ENCODE measurements at places on chromosomes 5 and 9.

DNA sequence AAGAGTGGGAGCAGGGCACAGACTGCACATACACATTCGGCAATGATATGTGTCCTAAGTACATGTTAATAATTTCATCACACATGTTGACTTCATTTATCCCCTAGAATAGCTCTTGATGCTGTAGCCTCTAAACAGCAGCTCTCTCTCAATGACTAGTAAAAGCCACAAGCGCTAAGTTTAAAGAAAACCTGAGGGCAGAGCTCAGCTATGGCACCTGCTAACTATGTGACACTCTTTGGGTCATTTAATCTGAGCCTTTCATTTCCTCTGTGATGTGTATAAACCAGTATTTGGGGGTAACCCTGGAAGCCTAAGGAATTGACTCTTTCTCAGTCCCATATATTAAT is 140.6 kb upstream of the MOCS2 start:
- DNase-seq = no peak

GRCh38 chr9:37406603-37407401 is 15.7 kb upstream of the GRHPR start:
- DNase-seq = no peak

DNA sequence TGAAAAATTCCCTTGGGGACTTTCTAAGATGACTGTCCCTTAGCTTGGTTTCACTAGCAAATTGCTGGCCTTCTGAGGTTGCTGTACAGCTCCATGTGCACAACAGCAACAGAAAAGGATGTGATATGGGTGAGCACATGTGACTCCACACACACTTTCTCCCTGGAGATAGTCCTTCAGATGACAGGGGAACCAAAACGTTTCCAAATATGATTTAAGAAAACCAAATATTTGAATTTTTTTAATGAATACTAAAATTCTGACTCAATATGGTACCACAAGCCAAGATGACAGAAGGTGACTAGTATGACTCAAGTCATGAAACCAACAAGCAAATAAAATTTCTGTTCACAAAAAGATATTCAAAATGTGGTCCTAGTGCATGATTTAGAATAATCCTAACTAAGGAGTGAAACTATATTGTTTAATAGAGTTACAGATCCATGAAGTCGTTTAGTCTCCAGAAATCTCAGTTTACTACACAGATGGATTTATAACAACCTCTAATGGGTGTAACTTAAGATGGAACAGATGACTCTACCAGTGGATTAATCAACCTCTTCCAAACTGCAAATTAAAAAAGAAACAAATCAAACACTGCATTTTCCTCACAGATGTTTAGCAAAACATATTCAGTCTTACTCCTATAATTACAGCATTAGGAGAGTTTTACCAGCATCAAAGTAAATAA is 144.8 kb upstream of the PIK3R1 start:
- DNase-seq = no peak

- no peak for DNase-seq
These were observed 179.2 kb downstream of the HSD17B3 start for GRCh38 chr9:96122751-96123150.

GRCh38 chr9:126569036-126569435 is 44.7 kb upstream of the LMX1B start:
- no peak for DNase-seq

DNA sequence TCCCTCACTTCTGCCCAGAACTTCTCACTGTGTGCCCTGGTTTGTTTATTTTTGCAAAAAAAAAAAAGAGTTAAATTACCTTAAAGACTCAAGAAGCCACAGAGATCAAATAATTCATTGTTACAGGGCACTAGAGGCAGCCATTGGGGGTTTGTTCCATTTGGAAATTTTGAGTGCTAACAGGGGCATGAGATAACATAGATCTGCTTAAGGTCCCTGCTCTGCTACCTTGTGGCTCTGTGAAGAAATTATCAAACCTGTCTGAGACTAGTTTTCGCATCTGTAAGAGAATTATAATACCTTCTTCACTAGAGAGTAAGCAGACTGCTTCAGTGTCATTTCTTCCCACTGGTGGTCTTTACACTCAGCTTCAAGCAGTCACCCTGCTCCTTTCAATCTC is 394 bp downstream of the TLR4 start:
- no peak for DNase-seq

- no peak for DNase-seq
These were observed 73.0 kb downstream of the C9orf85 start for GRCh38 chr9:71984403-71984802.

DNA sequence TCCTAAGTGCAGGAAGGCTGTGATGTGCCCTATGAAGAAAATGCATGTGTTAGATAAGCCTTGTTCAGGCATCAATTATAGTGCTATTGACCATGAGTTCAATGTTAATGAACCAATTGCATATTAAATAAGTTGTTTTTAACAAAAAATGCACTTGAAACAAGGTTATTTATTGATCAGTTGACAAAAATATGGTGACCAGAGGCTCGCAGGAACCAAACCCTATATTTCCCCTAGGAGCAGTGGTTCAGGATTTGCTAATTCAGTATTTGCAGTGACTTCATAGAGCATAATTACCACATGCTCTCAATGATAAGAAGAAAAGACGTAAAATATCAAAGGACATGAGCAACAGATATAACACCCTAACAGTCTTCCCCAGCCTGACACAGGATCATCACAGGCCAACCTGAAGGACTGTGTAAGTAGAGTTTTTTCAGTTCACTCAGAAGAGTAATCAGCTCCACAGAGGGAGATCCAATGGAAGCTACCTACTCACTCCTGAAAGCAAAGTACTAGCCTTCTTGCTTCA is 92.3 kb downstream of the SEMA5A start:
- no peak for DNase-seq

- DNase-seq = no peak
These were observed 5.9 kb downstream of the FBN2 start for GRCh38 chr5:128532127-128532526.

DNA sequence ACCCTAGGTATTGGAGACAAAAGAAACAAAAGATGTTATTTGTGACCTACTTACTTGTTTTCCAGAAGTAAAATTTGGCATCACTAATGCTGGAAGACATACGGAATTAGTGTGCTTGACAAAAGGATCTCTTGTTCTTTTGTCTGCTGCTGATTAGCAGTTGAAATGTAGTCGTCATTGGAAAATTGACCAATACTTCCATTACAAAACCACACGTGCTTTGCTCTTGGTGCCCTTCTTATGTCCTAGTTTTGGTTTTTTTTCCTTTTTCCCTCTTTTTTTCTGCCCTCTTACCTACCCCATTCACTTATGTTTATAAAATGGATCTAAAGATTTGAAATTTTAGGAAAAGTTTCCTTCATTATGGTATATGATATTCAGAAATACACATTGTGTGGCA is 197.4 kb downstream of the FER start:
- DNase-seq = no peak

- no peak for DNase-seq
These were observed 4.5 kb upstream of the PALM2AKAP2 start for GRCh38 chr9:109775516-109775915.

DNA sequence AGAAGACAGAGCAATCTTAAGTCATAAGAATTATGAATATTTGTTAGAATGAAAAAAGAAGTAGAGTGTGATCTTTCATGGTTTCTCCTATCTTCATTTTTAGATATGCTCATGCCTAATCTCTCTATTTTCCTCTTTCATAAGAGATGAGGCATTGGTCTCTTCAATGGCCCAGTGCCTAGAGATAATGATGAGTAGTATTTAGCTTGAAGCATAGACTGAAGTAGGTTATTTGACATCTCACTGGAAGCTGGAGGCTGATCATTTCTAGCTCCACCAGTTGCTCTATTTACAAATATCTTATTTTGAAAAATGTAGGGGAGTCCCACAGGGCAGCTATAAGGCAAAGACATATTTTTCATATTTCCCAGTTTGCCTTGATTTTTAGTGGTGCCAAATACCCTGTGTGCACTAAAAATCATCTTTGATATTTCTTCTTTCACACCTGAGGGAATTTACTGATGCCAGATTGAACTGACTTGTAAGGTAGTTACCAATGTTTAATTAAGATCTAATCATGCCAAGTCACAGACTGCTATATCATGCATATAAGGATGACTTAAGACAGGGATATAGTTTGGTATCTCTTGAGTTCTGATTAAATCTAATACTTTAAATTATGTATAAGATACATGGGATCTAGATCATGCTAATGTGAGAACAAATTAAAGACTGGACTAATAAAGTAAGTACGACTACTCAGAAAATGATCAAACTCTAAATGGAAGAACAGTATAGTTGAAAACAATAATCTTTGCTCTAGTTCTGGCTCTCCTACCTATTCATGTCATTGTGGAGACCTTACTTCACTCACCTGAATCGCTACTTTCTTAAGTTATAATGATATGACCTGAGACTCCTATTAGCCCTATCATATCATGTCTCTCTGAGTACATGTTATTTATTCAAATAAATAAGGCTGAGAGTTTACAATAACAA is 108.2 kb upstream of the IFNE start:
- DNase-seq = no peak

GRCh38 chr5:12269164-12269563 is 364.9 kb upstream of the CTNND2 start:
- DNase-seq = no peak

GRCh38 chr5:144352330-144352729 is 181.7 kb downstream of the KCTD16 start:
- DNase-seq = no peak

DNA sequence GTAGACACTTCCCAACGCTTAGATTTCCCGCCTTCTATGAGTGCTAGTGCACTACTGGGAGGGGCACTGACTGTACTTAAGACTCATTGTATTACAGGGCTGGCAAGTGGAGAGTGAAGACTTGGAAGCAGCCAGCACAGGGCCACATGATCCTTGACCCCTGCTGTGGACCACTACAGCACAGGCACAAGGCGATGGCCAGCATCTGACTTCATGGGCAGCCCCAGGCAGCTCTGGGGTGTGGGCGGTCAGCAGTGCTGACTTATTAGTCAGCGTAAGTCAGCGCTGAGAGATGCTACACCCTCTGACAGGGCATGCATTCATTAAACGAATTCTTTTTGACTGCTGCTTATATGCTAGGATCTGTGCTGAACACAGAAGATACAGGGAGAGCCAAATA is 9.3 kb downstream of the SLC46A2 start:
- DNase-seq = no peak

DNA sequence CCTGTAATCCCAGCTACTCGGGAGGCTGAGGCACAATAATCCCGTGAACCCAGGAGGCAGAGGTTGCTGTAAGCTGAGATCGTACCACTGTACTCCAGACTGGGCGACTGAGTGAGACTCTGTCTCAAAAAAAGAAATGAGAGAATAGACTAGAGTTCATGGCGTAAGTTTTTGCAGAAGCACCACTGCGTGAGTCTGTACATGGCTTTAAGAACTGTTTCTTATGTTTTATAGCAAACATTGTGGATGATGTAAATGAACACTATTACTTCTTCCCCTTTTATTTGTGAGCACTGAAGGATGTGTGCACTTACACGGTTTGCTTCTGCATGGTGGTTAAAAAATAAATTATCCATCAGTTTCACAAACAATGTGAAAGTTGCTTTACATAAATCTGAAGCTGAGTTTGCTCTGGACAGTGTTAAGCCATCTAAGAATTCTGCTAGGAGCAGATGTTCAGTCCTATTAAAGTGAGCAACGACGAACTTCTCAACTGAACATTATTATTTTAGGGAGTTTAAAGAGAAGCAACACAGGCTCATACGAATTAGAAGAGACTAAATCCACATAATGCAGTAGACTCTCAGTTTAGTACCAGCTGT is 52.5 kb downstream of the ZFAND5 start:
- no peak for DNase-seq

GRCh38 chr9:73182928-73183327 is 31.3 kb downstream of the ANXA1 start:
- DNase-seq = no peak

DNA sequence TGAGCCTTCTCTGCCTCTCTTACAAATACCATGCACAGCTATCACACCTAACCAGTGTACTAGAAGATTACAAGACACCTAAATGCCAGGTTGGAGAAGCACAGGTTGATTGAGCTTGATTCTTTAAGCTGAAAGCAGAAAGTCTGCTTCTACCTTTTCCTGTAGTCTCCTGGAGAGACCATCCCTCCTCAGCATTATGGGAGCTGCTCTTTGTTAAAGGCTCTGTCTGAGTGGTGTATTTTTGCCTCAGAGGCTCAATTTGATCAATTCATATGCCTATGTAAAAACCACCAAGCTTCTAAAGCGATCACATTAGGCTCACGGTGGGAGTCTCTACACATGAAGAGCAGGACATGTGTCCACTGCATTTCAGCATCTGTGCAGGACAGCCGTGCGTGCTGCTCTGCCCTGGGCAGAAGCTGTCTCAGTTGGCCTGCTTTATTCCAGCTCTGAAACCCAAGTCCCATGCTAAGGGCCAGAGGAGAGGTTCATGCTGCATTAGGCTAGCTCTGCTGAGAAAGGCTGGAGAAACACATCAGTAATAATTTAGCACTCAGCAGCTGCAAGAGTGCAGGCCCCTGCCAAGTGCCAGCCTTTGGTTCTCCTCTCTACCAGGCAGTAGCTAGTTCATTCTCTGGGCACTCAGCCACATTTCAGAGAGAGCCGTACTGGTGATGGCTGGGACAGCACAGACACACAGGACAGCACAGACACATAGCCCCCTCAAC is 41.7 kb downstream of the TMEM167A start:
- DNase-seq = no peak

GRCh38 chr5:51895834-51896233 is 512.6 kb downstream of the ISL1 start:
- no peak for DNase-seq

DNA sequence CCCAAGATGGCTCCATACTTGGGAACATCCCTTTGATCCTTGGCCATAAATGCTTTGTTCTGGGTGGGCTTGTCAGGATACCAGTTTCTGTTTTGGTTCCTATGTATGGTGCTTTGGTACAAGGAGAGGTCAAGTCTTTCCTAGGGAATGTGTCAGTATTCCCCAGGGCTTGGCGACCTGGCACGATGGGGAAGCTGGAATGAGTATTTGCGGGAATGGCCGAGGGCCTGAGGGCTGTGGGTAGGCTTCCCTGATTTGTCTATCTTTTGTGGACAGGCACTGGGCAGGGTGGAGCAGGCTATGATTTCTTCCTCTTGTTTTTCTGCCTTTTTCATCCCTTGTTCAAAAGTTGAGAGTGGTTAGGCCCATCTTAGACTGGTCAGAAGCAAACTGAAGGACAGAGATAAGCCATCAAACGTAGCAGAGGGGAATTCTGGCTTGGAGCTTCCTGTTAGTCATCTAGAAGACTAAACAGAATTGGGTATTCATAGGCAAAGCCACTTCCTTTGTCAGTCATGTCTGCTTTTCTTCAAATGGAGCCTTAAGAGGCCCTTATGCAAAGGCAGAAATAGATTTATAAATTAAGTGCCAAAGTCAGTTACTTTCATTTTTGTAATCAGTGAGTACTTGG is 13.7 kb downstream of the DOCK2 start:
- no peak for DNase-seq

DNA sequence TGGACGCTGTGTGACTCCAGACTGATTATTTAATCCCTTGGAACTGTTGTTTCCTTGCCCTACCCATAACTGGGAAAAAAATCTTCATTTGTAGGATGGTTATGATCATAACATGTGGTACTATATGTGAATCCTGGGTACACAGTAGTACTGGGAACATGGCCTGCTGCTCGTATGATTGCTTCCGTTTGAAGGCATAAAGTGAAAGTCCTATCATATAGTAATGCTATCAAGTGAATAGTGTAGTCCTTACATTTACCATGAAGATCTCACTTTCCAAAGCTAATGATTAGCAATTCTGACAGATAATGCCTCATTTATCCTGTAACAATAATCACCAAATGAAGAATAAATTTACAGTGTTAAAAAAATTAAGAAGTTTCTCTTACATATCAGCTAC is 53.2 kb downstream of the MEF2C start:
- no peak for DNase-seq

GRCh38 chr9:126838055-126838811 is 22.2 kb upstream of the ZBTB34 start:
- no peak for DNase-seq
